ENCODE measurements at places on chromosomes 2 and 18.

GRCh38 chr18:26190506-26190905 is 35.7 kb upstream of the TAF4B start:
- no peak for DNase-seq

- DNase-seq: no peak
Observed at GRCh38 chr2:4937550-4937949, 754.6 kb upstream of the SOX11 start.

GRCh38 chr2:33272001-33272400 is 204.4 kb upstream of the RASGRP3 start:
- no peak for DNase-seq

GRCh38 chr2:152448606-152449005 is 113.6 kb downstream of the FMNL2 start:
- DNase-seq: no peak

- no peak for DNase-seq
Observed at GRCh38 chr2:30866974-30867373, 59.7 kb upstream of the CAPN13 start.

GRCh38 chr2:3867469-3867868 is 164.1 kb downstream of the DCDC2C start:
- DNase-seq: peak; percentile 44

Measured in NCI-H1417 (cell line).